ENCODE measurements at places on chromosomes 5 and 9.

GRCh38 chr9:14092344-14092743 is 221.6 kb downstream of the NFIB start:
- no peak for DNase-seq

GRCh38 chr9:129576546-129577543 is 44.1 kb downstream of the C9orf50 start:
- DNase-seq: no peak

- no peak for DNase-seq
Measured at GRCh38 chr5:72387985-72388384, 67.8 kb downstream of the PTCD2 start.

- DNase-seq: no peak
Measured at GRCh38 chr5:17163221-17163620, 54.2 kb upstream of the BASP1 start.

GRCh38 chr5:35788724-35789123 is 68.0 kb upstream of the IL7R start:
- no peak for DNase-seq

DNA sequence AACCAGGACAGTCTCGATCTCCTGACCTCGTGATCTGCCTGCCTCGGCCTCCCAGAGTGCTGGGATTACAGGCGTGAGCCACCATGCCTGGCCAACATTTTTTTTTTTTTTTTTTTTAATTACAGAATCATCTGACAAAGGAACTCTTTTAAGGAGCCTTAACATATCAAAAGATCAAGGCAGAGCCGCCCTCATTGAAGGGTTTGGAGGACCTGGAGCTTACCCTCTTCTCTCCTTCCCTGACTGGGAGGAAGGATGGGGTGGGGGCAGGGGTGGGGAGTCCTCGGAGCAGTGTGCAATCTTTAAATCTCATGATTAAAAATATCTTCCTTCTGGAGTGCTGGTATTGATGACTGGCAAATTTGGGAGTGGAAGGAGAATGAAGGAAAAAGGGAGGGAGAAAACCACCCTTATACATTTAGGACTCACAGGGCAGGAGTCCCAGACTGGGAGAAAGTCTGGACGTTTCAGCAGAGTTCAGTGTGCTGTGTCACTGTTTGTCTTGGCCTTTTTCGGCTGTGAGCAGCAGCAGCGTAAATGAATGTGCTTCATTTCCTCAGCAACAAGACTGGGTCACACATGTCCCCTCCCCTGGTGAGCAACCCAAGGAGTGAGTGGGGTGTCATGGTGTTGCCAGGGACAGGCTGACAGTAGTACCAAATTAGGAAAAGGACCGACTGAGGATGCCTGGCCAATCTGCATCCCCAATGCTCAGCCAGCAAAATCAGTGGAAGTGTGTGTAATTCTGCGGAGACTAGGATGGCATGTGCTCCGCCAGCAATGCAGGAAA is 115.3 kb upstream of the BNC2 start:
- no peak for DNase-seq

DNA sequence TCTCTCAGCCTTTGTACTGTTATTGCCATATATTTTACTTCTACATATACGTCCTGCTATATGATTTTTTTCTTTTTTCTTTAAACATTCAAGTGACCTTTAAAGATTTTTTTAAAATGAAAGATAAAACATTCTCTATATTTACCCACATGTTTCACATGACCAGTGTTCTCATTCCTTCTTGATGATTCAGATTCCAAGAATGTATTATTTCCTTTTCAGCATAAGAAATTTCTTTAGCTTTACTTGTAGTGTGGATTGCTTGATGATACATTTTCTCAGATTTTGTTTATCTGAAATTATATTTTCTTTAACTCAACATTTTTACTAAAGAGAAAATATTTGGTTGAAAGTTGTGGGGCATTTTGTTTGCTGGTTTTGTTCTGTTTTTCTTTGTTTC is 792.1 kb downstream of the BRINP1 start:
- no peak for DNase-seq

- DNase-seq: no peak
Measured at GRCh38 chr5:94660506-94660905, 42.0 kb downstream of the SLF1 start.

GRCh38 chr5:91977579-91977978 is 594.5 kb upstream of the ARRDC3 start:
- DNase-seq: no peak

DNA sequence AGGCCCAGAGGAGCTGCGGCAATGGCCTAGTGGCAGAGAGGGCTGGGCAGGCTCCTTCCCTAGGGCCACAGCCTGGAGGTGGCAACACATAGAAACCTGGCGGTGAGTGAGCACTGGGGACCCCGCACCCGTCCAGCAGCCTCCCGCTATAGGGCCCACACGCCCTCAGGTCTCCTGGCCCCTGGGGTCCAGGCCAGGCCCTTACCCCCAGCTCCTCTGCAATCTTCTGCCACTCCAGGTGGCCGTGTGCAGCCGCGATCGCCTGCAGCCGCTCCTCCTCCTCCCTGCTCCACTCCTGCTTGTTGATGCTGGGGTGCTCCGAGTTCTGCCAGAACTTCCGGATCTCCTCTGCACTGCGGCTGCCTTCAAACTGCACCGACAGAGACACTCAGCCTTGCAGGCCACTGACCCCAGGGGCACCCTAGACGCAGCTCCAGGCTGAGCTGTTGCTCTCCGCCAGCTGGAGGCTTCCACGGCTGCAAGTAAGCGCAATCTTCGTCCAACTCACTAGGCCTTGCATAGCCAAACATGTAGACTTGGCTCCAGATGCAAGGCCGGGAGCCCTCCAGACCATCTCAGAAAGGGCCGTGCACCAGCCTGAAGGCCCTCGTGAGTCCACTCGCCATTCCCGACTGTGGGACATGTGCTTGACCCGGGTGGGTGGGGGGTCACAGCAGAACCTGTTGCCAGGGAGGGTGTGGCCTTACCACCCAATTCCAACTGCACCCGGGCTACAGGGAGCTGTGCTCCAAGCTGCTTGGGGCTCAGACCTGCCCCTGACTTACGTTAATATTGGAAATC is 8.0 kb downstream of the SNAPC4 start:
- DNase-seq: no peak

DNA sequence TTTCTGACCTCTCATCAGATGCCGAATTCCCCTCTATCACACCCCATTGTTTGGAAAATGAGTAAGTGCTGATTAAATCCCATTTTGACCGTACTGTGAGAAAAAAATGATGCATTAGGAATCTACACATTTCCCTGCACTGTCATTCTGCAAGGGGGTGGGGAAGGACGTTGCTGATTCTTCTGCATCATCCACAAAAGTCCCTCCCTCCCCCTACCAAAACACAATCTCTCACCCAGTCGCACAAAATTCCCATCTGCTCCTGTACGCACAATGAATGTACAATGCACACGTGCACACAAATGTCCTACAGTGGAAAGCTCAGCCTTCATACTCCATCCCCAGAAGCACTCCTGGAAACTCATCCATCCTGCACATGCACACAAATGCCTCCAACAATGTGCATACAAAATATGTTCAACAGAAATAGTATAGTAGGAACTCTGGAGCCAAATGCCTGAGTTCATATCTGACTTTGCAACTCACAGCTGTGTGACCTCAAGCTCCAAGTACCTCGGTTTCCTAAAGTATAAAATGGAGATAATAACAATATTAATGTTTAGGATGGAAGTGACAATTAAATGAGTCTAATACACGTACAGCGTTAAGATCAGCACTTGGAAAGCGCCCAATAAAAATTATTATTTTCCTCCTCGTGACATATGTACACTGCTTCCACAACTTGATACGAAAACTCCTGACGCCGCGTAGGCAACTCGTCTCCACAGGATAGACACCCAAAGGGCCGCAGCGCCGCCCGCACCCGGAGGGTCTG is 809 bp downstream of the TNIP1 start:
- no peak for DNase-seq

DNA sequence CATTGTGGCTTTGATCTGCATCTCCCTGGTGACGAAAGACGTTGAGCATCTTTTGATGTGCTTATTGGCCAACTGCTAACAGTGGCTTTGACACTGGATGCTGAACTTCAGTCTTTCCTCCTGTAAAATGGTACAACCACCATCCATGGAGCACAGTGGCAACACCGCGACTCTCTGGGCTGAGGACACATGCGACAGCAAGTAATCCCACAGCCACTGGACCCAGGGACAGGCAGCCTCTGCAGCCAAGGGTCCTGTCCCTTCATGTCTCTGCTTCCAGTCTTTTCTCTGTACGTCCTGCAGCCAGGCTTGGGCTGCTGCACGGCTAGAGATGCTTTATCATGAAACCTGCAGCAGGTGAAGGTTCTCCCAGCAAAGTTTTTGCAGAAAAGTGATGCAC is 83.5 kb downstream of the DAP start:
- no peak for DNase-seq

GRCh38 chr9:137703842-137704508 is 85.2 kb downstream of the EHMT1 start:
- DNase-seq: no peak

DNA sequence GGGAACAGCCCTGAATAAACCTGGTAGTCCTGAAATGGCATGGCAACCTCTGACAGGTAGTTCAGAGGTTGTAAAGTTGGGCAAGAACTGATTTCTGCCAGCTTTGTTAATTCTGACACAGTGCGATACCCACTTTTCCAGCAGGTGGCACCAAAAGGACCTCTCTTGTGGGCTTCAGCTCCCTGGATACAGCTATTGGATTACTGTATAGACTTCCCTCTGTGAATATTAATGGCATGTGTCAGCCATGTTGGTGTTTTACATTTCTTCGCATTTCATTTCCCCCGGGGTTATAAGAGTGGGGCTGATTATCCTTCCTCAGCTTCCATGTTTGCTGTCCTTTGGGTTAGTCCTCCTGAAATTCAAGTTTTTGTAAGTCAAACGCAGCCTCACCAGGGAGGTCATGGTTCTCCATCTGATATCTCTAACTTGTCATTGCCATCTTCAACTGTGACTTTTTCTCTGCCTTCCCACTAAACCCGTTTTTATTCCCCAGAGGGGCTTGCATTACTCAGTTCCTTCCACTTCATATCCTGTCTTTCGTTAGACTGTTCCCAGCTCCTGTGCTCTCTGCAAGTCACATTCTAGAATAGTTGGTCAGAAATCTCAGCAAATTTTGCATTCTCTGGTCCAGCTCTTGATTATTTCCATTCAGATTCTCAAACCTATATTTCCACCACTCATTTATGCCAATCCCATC is 135.6 kb downstream of the LIFR start:
- DNase-seq: no peak

- no peak for DNase-seq
Measured at GRCh38 chr5:53429706-53430105, 50.7 kb upstream of the FST start.

GRCh38 chr9:1532171-1532570 is 482.0 kb downstream of the DMRT2 start:
- no peak for DNase-seq

DNA sequence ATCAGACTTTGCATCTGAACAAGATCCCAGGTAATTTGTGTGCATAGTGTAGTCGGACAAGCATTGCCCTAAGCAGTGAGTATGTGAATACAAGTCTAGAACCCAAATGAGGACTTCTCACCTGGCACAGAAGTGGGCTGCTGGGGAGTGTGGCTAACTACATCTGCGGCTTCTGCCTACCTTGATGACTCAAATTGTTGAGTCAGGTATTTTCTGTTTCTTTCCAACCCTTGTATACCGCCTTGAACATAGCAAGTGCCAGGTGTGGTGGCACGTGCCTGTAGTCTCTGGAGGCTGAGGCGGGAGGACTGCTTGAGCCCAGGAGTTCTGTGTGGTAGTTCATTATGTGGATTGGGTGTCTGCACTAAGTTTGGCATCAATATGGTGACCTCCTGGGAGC is 7.9 kb upstream of the JADE2 start:
- DNase-seq: no peak

GRCh38 chr9:75108571-75108970 is 20.3 kb downstream of the OSTF1 start:
- DNase-seq: no peak

DNA sequence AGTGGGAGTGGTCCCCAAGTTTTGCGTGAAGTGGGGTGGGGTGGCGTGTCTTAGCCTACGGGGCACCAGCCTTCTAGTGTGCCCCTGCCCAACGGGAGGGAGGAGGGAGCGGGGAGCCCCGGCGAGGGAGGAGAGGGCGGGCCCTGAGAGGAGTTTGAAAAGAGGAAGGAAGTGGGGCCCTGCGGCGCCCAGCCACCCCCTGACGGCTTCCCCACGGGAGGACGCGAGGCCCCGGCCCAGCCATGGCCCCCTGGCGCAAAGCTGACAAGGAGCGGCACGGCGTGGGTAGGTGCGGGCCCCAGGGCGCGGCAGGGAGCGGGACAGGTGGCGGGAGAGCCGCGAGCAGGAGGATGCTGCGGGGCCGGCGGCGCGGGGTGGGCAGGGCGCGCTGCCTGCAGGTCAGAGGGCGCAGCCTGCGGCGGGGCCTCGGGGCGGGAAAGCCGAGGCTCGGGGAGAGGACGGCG is at the start of gene DOCK2:
Gene DOCK2, plus strand, starts transcription at position 191 of the 464 bp plus-strand sequence. Its CDS starts 52 bp downstream, at position 243.
- DNase-seq: no peak

- no peak for DNase-seq
Measured at GRCh38 chr9:13787234-13787833, 507.8 kb upstream of the MPDZ start.

DNA sequence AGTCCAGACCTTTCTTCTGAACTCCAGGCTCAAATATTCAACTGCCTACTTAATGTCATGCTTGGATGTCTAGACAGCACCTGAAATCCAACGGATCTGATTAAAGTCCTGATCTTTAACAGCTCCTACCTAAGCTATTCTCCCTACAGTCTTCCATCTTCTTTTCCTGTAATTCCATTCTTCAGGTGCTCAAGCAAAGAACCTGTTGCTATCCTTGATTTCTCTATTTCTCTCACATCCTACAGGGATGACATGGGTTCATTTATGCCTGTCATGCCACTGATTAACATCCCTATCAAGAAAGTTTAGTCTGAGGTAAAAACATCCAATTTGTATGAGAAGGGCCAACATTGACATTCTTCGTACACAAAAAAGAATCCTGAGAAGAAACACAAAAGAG is 163.2 kb downstream of the TMC1 start:
- DNase-seq: no peak

DNA sequence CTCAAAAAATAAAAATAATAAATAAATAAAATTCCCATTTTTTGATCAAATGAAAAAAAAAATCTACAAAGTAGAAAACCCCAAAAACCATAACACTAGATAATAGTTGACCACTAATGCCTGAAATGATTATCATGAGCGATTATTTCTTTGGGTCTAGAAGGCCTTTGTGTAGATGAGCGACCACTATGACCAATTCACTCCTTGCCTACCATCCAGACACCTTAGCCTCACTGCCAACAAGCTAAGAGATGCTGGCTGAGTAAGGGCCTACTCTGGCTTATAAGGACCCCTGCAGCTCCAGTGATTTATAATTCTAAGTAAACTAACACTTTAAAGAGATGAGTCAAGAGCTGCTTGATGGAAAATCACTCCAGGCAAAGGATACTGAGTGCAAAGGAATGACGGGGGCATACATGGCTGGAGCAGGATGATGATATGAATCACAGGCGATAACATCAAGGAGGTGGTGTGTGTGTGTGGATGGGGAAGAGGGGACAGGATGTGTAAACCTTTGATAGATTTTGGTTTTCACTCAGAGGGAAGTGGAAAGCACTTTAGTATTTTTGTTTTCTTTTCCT is 4.8 kb upstream of the F2RL1 start:
- DNase-seq: no peak
